ENCODE measurements at places on chromosomes 3 and 15. TPM values are rescaled to one million over a fixed set of nuclear protein-coding genes. Genes with fewer than 3 reads are reported as not detected.
A peak's percentile ranks its signal among the peaks of the same experiment; 100 is the strongest.

GRCh38 chr3:159137949-159138348 is 336.1 kb downstream of the MFSD1 start:
- H3K36me3 ChIP-seq: no peaks in the 10 kb centered on the region
- no peaks in the 10 kb centered on the region for H3K27me3 ChIP-seq
- DNase-seq: no peak
- H3K4me1 ChIP-seq: no peaks in the 10 kb centered on the region

DNA sequence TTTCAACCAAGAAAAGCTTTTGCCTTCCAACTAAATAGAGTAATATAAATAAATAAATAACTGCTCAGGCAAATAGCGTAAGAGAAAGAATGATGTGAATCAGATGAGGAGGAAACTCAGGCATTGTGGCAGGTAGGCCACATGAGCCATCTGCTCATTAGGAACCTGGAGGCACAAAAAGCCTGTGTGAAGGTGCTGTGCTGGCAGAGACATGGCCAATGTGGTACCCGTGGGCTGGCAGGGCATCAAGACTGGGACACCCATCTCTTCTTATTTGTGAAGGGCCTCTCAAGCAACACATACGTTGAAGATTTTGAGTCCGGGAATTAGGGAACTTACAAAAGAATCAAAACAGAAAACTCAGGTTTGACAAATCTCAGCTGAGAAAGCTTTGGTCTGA is 9.5 kb downstream of the ANKRD34C start:
- H3K4me3 ChIP-seq: no peak overlapping the region
- peaks cover 12% of the 10 kb centered on the region for H3K27me3 ChIP-seq
- H3K4me1 ChIP-seq: peaks cover 3% of the 10 kb centered on the region

- H3K36me3 ChIP-seq: no peaks in the 10 kb centered on the region
- no peaks in the 10 kb centered on the region for H3K27me3 ChIP-seq
- DNase-seq: no peak
- no peak overlapping the region for H3K4me3 ChIP-seq
- no peak overlapping the region for H3K27ac ChIP-seq
Measured at GRCh38 chr3:29764041-29764440, 483.2 kb downstream of the RBMS3 start.

GRCh38 chr15:90232941-90233386 is 777 bp downstream of the CIB1 start:
- peaks cover 60% of the 10 kb centered on the region for H3K4me1 ChIP-seq
- DNase-seq: peak; percentile 14
- H3K27me3 ChIP-seq: no peaks in the 10 kb centered on the region
- peak overlapping the region; percentile 98 for H3K4me3 ChIP-seq
- H3K36me3 ChIP-seq: peaks cover 27% of the 10 kb centered on the region
- H3K27ac ChIP-seq: peak overlapping the region; percentile 97

- H3K27ac ChIP-seq: no peak overlapping the region
- H3K27me3 ChIP-seq: peaks cover 4% of the 10 kb centered on the region
- no peak for DNase-seq
- no peak overlapping the region for H3K4me3 ChIP-seq
- H3K4me1 ChIP-seq: no peaks in the 10 kb centered on the region
- no peaks in the 10 kb centered on the region for H3K36me3 ChIP-seq
Measured at GRCh38 chr3:152047465-152047864, 174.0 kb downstream of the SUCNR1 start.

DNA sequence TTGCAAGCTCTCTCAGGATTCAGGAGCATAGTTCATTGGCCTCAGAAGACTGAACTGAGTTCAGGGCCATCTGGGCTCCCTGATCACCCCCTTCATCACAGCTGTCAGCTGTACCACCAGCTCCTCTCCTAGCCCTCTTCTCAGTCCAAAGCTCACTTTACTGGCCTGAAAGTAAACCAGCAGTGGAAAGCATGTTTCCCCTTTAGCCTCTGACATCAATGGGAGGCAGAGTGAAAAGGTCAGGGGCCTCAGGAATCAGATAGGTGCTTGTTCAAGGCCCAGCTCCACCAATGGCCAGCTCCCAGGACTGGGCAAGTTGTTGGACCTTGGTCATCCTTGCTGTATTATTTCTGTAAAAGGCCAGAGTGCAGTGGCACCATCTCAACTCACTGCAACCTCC is 223.4 kb downstream of the TLE3 start:
- no peaks in the 10 kb centered on the region for H3K4me1 ChIP-seq
- no peak overlapping the region for H3K27ac ChIP-seq
- H3K36me3 ChIP-seq: peaks cover 2% of the 10 kb centered on the region
- DNase-seq: no peak

DNA sequence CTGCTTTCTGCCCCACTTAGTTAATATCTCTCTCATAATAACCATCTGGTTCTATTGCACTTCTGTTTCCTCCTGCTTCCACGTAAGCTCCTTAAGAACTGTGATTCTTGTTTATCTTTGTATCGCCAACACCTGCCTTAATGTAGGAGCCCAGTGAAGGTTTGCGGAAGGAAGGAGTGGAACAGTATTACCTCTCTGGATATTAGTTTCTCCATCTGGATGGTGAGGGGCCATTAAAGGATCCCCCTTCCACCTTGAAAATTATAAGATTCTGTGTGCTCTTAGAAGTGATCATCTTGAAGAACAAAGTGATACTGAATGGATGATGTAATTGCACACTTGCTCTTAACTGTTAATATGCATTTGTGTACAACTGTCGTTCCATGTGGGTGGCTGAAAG is 2.2 kb downstream of the CHRNA5 start:
- no peak overlapping the region for H3K4me3 ChIP-seq
- no peak for DNase-seq
- H3K4me1 ChIP-seq: peaks cover 26% of the 10 kb centered on the region
- no peaks in the 10 kb centered on the region for H3K36me3 ChIP-seq
- H3K27me3 ChIP-seq: peaks cover 23% of the 10 kb centered on the region
- no peak overlapping the region for H3K27ac ChIP-seq

- no peaks in the 10 kb centered on the region for H3K27me3 ChIP-seq
- H3K36me3 ChIP-seq: no peaks in the 10 kb centered on the region
- no peak for DNase-seq
- H3K4me1 ChIP-seq: peaks cover 64% of the 10 kb centered on the region
Measured at GRCh38 chr3:108097322-108098002, 6.6 kb upstream of the CD47 start.

Gene SOX14
- not detected for total RNA-seq

- H3K36me3 ChIP-seq: peaks cover 2% of the 10 kb centered on the region
- H3K4me1 ChIP-seq: no peaks in the 10 kb centered on the region
- no peaks in the 10 kb centered on the region for H3K27me3 ChIP-seq
- no peak overlapping the region for H3K27ac ChIP-seq
Measured at GRCh38 chr3:31695280-31696008, 162.7 kb downstream of the STT3B start.

DNA sequence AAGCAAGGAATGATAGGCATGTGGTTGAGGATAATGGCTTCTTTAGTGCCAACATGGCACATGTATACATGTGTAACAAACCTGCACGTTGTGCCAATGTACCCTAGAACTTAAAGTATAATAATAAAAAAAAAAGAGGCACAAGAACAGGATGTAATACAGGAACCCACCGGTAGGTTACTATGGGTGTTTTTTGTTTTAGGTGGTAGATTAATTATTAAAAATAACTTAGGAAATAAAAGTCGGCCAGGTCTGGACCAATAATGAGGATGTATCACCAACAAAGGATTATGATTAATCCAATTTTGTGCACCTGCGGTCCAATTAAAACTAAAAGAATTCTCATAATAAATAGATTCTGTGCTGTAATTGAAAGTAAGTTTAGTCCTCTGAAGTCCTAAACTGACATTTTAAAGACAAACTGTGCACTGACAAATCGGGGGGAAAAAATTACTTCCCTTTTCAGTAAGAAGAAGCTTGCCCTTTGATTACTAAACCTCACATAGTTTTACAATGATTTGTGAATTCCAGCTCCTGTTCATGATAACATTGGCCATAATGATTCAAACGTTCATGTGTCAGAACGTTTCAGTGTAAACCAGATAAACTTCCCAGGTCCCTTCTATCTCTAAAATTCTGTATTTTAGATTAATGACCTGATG is 62.2 kb downstream of the CASR start:
- H3K4me3 ChIP-seq: peak overlapping the region; percentile 68
- peak overlapping the region; percentile 82 for H3K27ac ChIP-seq
- H3K27me3 ChIP-seq: peaks cover 29% of the 10 kb centered on the region
- H3K4me1 ChIP-seq: peaks cover 23% of the 10 kb centered on the region
- no peaks in the 10 kb centered on the region for H3K36me3 ChIP-seq

Gene ZNF619
- total RNA-seq: 9.8 TPM

GRCh38 chr3:181629029-181629428 is 82.7 kb upstream of the SOX2 start:
- no peaks in the 10 kb centered on the region for H3K27me3 ChIP-seq
- no peak for DNase-seq
- H3K4me3 ChIP-seq: no peak overlapping the region
- H3K36me3 ChIP-seq: no peaks in the 10 kb centered on the region

Gene CYP8B1
- total RNA-seq: not detected

Gene GPR87
- 0.22 TPM for total RNA-seq

GRCh38 chr15:71331173-71331572 is 215.9 kb downstream of the THSD4 start:
- peaks cover 9% of the 10 kb centered on the region for H3K4me1 ChIP-seq
- H3K36me3 ChIP-seq: no peaks in the 10 kb centered on the region
- H3K27ac ChIP-seq: no peak overlapping the region
- H3K27me3 ChIP-seq: peaks cover 2% of the 10 kb centered on the region

GRCh38 chr15:75107516-75107907 is 84.1 kb downstream of the PPCDC start:
- no peak for DNase-seq
- H3K36me3 ChIP-seq: peaks cover 7% of the 10 kb centered on the region
- H3K4me1 ChIP-seq: peaks cover 41% of the 10 kb centered on the region
- H3K27me3 ChIP-seq: peaks cover 13% of the 10 kb centered on the region
- no peak overlapping the region for H3K4me3 ChIP-seq

GRCh38 chr15:40995656-40996055 is 42.4 kb downstream of the CHAC1 start:
- H3K4me3 ChIP-seq: no peak overlapping the region
- H3K27ac ChIP-seq: peak overlapping the region; percentile 7

DNA sequence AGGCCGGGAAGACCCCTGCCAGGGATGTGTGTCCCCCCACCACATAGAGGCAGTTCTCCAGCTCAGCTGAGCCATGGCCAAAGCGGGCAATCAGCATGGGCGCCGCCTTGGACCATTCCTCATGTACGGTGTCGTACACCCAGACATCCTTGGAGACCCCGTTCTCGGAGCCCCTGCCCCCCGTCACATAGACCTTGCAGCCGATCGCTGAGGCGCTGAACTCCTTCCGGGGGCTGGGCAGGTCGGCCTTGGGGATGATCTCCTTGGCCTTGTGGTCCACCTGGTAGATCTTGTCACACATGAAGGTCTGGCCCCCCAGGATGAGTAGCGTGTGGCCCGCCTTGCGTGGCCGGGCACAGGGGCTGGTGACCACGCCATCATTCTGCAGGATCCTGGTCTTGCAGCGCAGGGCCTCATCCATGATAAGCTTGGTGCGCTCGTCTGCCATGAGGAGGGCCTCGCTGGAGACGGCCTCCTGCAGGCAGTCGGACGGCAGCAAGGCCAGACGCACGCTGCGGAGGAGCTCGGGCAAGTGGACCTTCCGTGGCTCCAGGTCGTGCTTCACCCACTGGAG is 26.0 kb downstream of the KLHL25 start:
- H3K36me3 ChIP-seq: no peaks in the 10 kb centered on the region
- DNase-seq: no peak
- no peaks in the 10 kb centered on the region for H3K27me3 ChIP-seq
- H3K27ac ChIP-seq: no peak overlapping the region

DNA sequence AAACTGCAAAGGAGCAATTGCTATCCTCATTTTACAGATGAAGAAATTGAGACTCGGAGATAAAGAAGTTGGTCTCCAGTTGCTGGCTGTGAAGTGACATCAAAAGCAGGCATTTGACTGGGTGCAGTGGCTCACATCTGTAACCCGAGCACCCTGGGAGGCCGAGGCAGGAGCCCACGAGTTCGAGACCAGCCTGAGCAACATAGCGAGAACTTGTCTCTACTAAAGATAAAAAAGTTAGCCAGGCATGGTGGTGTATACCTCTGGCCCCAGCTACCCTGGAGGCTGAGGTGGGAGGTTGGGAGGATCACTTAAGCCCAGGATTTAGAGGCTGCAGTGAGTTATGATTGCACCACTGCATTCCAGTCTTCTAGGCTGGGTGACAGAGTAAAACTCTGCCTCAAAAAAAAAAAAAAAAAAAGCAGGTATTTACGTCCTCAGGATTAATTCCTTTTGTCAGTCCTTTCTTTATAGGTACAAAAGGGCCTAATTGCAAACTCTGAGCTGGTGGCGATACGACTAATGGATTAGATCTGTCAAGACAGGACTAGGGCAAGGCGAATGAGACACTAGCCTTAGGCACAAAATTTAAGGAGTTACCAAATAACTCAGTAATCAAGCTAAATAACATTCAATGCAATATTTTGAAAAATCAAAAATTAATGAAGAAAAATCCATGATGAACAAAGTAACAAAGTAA is 5.9 kb upstream of the DNASE1L3 start:
- H3K27me3 ChIP-seq: peaks cover 7% of the 10 kb centered on the region
- H3K4me3 ChIP-seq: no peak overlapping the region
- H3K36me3 ChIP-seq: no peaks in the 10 kb centered on the region

Gene ITGA11
- 1.0 TPM for total RNA-seq

DNA sequence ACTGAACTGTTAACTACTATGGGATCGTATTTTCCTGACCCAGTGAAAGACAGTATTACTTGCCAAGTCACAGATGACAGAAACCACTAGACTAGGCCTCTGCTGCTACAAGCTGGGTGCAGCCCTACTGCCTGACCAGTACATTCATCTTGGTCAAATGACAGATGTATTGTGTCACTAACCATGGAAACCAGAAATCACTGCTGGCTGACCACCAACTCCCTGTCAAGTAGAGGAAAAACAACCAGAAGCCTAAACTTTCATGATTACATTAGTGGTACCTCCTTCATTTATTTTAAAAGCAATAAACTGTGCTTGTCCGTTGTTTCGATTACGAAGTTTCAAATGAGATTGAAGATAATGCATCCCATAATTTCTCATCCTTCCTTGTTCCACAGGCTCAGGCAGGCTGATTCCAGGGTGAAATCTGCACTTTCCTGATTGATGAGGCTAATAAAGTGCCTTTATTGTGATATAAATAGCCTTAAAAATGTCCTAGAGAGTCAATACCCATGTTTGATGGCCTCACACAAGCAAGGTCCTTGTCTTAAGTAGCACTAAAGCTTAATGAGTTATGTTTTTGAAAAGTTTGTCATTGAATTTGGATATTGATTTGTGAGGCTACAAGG is 309.7 kb downstream of the LSAMP start:
- DNase-seq: no peak
- H3K27me3 ChIP-seq: no peaks in the 10 kb centered on the region
- H3K36me3 ChIP-seq: no peaks in the 10 kb centered on the region

Gene MORC1
- total RNA-seq: not detected

Gene GATA2
- not detected for total RNA-seq

- H3K4me1 ChIP-seq: no peaks in the 10 kb centered on the region
- no peak overlapping the region for H3K4me3 ChIP-seq
- no peak overlapping the region for H3K27ac ChIP-seq
- DNase-seq: no peak
- no peaks in the 10 kb centered on the region for H3K27me3 ChIP-seq
Measured at GRCh38 chr3:30069056-30069455, 537.3 kb upstream of the TGFBR2 start.

Gene LAMB2
- total RNA-seq: not detected

Data from activated CD4-positive, alpha-beta T cell treated with anti-CD3 and anti-CD28 coated beads, Interleukin-2, amount 10 ng/mL, durations not matched to agents 7 days and 5 days (primary cell).